ENCODE measurements at places on chromosomes 3 and 15. TPM values are rescaled to one million over a fixed set of nuclear protein-coding genes. Genes with fewer than 3 reads are reported as not detected.
A peak's percentile ranks its signal among the peaks of the same experiment; 100 is the strongest.

DNA sequence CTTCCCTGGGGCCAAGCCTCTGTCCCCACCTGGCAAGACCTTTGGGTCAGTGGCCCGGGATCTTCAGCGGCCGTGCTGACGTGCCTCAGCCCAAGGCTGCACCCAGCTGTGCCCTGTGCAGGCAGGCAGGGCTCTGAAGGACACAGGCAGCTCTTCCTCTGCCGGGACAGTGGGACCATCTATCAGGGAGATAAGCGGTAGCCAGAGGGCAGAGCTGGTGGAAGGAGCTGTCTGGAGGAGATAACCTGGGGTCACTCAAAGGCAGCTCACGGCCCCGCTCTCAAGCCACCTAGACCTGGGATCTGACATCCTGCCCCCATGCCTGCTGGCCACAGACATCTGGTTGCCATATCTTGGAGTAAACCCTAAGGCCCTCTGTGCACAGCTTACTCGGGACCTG, 27.3 kb downstream of the DUSP7 start:
- no peak for DNase-seq

DNA sequence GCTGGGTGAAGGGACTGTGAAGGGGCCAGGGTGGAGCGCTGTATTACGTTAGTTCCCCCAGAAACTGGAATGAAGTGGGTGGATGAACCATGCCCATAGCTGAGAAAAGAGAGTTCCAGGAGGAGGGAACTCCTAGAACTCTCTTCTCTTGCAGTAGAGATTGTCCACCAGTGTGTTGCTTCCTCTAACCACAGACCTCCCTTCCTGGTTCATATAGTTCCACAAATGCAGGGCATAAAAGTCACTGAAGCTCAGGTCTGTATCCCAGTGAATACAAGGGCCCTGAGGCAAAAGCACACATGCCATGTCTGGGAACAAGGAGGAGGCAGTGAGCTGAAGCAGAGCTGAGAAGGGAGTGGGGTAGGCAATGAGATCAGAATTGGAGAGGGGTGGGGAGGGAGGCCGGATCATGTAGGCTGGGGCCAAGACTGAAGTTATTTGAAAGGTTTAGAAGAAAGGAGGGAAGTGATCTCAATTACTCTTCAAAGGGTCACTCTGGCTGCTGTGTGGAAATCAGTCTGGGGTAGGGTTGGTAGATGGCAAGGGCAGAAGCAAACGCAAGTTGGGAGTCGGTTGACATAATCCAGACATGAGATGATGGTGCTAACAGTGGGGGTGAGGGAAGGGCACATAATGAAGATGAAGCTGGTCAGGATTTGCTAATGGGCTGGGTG, 6.5 kb downstream of the A4GNT start:
- DNase-seq: no peak

The ERICH6 gene
- not detected for total RNA-seq

The DCUN1D1 gene
- 60.7 TPM for total RNA-seq

GRCh38 chr15:67156426-67156825, 91.0 kb downstream of the SMAD3 start:
- no peak for DNase-seq

GRCh38 chr15:40238532-40239403, at the start of gene PAK6:
Gene PAK6 (plus strand): TSS chr15:40239063. CDS start chr15:40264786, 25,723 bp downstream.
- no peak for DNase-seq

GRCh38 chr3:193982258-193982659, 153.7 kb upstream of the HES1 start:
- DNase-seq: no peak

The AADAC gene
- 1.3 TPM for total RNA-seq

The NRG4 gene
- total RNA-seq: 2.4 TPM

GRCh38 chr3:104987859-104988258, 378.9 kb upstream of the ALCAM start:
- no peak for DNase-seq

GRCh38 chr15:81532001-81532400, 158.0 kb upstream of the TMC3 start:
- DNase-seq: no peak

DNA sequence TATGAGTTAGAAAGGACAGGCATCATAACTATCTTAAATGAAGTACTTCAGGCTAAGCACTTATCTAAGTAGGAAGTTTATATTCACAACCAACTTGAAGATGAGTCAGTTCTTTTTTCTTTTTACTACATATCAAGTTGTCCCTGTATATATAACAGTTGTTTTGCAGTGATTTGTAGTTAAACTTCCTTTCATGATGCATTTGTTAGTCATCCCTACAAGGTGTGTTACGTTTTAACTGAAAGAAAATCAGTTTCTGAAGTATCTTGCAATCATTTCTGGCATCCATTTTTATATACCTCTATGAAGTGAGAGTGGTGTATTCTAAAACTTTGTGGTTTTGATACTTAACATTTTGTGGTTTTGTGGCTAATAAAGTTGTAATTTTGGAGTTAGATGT, 46.1 kb downstream of the ZFAND6 start:
- DNase-seq: no peak

The CPNE9 gene
- 0.59 TPM for total RNA-seq

GRCh38 chr3:187261541-187261969, 30.0 kb downstream of the MASP1 start:
- no peak for DNase-seq

DNA sequence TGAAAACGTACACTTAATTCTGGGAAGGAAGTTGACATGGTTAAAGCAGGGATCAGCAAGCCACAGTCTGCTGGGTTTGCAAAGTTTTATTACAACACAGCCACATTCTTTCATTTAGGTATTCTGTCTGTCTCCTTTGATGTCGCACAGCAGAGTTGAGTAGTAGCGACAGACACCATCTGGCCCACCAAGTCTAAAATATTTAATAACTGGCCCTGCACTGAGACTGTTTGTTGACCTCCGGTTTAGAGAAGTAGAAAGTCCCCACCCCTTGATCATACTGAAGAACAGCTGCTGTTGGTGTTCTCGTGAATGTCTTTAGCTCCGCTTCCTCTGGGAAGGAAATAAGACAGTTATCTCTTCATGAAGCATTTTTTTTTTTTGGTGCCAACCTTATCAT, 66.2 kb downstream of the MCTP2 start:
- no peak for DNase-seq

DNA sequence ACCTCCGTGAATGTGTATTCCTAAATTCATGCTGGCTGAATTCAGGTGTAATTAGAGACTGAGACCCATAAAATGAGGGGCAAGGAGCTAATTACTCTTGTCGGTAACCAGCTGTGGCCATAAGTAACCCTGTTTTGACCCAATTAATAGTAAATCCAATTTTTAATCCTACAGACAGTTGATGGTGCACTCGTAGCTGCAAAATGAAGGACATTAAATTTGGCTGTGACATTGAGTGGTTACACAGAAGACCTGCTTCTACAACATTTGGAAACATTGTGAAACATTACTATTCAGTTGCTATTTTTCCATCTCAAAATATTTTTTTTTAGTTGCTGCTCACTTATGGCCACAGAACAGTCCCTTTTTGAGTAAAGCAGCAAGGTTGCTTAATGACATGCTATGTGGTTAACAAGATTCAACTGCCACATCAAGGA, 33.0 kb downstream of the MBNL1 start:
- no peak for DNase-seq

GRCh38 chr3:57283334-57283733, 9.2 kb downstream of the ASB14 start:
- DNase-seq: no peak

The CEMIP gene
- 16.4 TPM for total RNA-seq

The ROPN1 gene
- total RNA-seq: not detected

- DNase-seq: no peak
Observed at GRCh38 chr15:89492111-89492641, 4.2 kb downstream of the RHCG start.

GRCh38 chr3:196938124-196938523, 4.2 kb downstream of the NCBP2 start:
- DNase-seq: no peak

- no peak for DNase-seq
Observed at GRCh38 chr3:95715128-95715527, 1099.3 kb upstream of the EPHA6 start.

GRCh38 chr15:71228403-71228802, 113.1 kb downstream of the THSD4 start:
- no peak for DNase-seq

DNA sequence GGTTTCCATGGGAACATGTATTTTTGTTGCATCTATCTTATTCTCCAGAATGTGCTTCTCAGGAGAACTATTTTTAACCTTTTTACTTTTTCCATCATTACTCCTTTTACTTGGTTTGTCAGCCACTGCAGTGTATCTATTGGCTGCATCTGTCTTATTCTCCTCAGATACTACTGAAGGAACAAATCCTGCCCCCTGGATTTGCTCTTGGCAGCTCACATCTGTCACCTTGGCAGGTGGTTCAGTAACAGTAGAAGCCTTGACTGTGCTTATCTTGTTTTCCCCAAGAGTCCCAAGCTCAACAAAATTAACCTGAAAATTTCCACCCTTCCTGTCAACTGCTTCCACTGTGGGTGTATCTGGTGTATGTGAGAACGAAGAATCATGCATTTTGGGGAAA, 106.0 kb downstream of the MAP4 start:
- DNase-seq: no peak

GRCh38 chr3:43074901-43075689, 30.8 kb downstream of the POMGNT2 start:
- no peak for DNase-seq

The KLHL40 gene
- total RNA-seq: 0.12 TPM

DNA sequence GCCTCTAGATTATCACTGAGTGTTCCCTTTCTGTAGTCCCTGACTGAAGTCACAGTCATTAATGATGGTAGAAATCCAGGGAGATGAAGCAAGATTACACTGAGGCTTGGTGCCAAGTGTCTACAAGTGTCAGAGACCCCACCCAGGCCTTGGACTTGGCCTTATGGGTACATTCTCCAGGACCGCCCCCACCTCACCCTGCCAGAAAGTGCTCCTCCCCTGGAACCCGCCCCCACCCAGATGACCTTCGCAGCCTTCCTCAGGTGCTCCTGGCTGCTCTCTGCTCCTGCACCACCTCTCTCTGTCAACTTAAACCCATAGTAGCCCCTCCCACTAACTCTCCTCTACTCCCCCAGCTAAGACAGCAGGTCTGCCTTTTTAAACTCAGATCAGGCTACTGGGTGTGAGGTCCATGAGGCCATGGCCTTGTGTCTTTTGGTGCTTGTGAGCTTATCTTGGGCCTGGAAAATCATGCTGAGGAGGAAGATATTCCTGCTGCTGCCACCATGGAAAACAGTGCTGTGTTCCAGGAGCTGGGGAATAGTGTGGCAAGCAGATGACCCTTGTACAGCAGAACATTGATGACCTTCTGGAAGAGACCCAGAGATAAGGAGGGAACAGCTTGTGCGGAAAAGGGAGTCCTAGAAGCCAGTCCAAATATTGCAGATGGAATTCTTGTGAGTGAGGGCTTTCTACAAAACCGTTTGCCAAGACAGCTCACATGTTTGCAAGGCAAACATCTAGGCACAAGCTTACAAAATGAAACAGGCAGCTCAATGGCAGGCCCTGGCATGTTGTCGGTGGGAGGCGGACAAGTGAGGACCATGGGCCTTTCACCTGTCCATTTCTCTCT, 40.3 kb upstream of the NDUFB4 start:
- DNase-seq: no peak

The PATL2 gene
- 1.0 TPM for total RNA-seq

The FBN1 gene
- total RNA-seq: 7.9 TPM

DNA sequence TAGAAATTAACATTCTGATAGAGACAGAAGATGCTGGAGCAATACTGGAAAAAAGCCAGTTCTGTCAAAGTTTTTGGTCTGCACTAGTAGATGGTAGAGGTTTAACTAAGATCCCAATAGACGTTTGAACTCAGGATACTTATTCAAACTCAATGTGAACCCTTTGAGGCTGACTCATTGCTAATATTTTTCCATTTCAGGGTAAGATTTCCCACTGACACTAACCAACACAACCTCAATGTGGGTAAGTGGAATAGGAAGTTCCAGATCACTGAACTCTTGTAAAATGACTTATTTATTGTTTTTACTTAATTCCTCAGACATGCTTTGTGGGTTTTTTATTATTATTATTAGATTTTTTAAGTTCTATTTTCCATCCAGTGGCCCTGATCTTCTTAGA, 1024.8 kb downstream of the EPHA3 start:
- DNase-seq: no peak

The KBTBD12 gene
- total RNA-seq: not detected

The GATA2 gene
- total RNA-seq: 23.9 TPM

- peak; percentile 84 for DNase-seq
Observed at GRCh38 chr3:132029182-132029902, 5.5 kb downstream of the CPNE4 start.
